ENCODE measurements at places on chromosomes 2 and 18.

- no peak for DNase-seq
These were observed 10.1 kb downstream of the DAPL1 start for GRCh38 chr2:158805255-158805654.

DNA sequence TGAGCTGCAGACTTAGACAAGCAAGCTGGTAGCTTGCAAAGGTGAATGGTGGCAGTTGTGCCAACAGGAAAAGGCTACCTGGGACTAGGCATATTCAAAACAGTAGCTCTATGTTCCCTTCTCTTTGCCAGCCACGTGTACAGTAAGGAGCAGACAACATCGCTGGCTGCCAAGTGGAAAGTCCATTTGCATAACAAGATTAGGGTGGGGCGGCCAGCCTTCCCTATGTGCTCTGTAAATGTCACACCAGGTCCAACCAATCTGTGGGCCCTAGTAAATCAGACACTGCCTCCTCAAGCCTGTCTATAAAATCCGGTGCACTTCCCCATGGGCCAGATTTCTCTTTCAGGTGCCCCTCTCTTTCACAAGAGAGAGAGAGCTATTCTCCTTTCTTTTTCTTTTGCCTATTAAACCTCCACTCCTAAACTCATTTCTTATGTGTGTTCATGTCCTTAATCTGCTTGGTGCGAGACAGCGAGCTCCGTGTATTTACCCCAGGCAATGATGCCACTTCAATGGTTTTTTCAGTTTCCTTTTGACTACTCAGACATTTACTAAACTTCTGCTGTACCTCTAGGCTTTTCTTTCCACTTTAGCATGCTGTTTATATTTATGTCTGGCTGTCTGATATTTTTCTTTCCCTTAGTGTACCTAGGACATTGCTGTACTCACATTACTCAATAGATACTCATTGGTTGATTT, 297.4 kb upstream of the GCFC2 start:
- DNase-seq = no peak

DNA sequence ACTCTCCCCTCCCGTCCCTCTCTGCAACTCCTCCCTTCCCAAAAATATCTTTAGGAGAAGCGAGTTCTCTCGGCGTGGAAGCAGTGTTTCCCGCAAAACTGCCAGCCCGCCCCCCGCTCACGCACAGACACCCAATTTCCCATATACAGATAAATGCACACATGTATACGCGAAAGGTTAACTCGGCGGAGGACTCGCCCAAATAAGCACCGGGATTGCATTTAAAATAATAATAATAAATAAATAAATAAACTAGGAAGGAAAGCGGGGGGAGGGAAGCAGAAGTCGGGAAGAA, 70.0 kb upstream of the PSMD14 start:
- DNase-seq = no peak

DNA sequence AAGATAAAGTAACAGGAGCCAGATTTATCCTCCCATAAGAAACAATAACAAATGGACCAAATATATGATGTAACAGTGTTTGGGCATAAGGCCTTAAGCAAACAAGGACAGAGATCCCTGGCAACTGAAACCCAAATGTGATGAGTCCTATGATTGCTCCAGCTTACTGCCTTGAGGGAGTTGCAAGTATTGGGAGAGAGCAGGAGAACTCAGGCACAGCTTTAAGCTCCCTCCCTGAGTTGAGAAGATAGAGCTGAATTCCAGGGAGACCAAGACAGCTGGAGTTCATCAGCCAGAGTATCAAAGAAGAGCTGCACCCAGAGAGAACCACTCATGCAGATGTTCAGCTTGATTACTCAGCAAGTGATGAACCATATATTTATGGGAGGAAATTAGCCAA, 814.5 kb upstream of the RAB6C start:
- no peak for DNase-seq

DNA sequence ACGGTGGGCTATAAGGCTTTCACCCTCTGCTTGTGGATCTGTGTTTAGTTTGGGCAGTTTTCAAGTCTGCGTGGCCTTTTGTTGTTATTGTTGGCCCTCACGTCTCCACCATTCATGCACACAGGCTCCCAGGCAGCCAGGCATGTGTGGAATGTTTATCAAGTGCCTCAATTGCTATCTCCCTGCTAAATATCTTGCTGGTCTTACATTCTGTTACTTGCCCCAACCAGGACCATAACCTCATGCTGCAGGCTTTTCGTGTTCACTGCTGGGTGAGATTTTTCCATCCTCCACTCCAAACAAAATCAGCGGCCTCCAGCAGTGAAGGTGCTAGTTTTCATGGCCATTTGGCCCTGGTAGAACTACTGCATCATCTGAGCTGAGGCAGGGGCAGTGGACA, 63.0 kb upstream of the DSC1 start:
- DNase-seq = peak; percentile 90

DNA sequence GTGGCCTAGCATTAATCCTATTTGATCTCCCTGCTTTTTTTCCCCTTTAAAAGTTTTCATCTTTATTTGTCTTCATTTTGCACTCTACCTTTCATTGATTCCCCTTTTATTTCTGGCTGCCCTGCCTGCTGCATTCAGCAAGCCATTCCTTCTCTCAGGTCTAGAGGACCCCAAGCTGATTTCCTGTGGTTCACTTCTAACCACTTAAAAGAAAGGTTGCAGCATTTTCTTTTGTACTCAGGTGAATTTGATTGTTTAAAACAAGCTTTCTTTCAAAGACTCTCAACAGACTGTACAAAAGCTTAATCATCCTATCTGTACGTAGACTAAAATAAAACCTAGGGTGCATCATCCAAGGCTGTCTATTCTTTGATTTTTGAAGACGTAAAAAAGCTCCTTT, 160.3 kb downstream of the CSRNP3 start:
- no peak for DNase-seq

DNA sequence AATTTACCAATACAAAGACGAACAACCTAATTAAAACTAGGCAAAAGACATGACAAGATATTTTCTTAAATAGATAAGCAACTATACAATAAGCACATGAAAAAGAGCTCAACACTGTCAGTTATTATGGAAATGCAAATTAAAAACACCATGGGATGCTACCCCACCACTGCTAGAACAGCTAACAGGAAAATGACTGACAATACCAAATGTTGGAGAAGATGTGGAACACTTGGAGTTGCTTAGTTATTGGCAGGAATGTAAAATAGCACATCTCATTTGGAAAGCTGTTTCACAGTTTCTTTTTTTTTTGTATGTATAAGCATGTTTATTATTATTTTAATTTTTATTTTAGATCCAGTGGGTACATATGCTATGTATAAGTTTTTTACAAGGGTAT, 84.4 kb downstream of the CYRIA start:
- DNase-seq = no peak

GRCh38 chr2:150438654-150439053, 48.8 kb downstream of the RND3 start:
- DNase-seq = no peak

GRCh38 chr2:237231593-237231992, 145.9 kb downstream of the COPS8 start:
- DNase-seq = no peak

DNA sequence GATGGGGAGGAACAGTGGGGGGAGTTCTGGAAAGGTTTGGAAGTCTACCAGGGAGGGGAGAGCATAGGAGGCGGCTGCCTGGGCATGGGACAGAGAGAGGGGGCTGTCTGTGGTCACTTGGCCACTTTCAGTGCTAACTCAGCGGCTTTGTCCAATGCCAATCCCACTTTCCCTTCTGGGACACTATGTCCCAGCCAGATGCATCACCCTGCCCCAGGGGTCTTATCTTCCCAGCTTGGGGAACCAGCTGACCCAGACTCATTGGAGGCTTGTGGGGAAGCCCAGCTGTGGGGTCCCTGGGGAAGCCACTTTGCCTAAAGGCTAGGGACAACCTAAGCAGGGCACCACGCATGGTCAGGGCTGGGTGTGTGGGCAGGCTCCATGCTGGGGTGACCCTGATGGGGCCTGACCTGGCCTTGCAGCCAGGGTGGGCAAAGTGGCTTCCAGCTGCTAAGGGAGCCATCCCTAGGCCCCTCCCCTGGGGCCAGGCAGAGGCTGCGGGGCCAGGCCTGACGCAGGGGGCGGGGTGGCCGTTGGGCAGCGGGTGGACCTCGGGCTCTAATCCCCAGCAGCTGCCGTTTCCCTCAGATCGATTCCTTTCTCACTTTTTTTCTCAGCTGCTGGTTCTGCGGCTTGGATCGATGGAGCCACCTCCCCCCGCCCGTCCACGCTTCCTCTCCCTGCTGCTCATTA, 1.6 kb upstream of the ASIC4 start:
- DNase-seq = no peak

- peak; percentile 77 for DNase-seq
These were observed 16.6 kb downstream of the NIF3L1 start for GRCh38 chr2:200905618-200906296.

GRCh38 chr2:116145031-116145430, 1669.5 kb upstream of the DDX18 start:
- DNase-seq = no peak

DNA sequence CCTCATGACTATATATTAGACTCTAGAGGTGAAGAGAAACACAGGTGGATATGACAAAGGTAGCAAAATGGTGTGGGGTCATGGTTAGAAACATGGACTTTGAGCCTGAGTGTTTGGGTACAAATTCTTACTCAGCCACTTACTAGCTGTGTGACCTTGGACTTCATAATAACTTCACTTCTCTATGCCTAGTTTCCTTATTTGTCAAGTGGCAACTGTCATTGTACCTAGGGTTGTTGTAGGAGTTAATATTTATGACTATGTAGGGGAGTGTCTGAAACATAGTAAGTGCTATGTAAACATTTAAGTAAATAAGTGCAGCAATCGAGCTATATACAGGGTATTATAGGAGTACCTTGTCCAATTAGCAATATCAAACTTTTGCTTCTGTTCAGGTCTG, 49.7 kb upstream of the RAPH1 start:
- no peak for DNase-seq

DNA sequence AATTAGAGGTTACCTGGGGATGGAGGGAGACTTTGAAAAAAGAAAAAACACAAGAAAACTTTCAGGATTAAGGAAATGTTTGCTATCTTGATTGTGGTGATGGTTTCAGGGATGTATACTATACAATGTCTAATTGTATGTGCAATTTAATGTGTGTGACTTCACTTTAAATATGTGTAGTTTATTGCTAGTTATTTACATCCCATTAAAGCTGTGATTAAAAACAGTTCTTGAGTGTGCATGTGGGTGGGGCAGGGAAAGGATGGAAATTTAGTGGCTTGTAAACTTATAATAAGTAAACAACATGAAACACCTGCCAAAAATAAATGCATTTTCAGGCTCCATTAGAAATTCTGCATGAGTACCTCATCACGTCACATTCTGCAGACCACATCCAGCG, 167.0 kb downstream of the MYO5B start:
- no peak for DNase-seq

- no peak for DNase-seq
These were observed 41.1 kb upstream of the SCYGR1 start for GRCh38 chr2:227428731-227429285.

DNA sequence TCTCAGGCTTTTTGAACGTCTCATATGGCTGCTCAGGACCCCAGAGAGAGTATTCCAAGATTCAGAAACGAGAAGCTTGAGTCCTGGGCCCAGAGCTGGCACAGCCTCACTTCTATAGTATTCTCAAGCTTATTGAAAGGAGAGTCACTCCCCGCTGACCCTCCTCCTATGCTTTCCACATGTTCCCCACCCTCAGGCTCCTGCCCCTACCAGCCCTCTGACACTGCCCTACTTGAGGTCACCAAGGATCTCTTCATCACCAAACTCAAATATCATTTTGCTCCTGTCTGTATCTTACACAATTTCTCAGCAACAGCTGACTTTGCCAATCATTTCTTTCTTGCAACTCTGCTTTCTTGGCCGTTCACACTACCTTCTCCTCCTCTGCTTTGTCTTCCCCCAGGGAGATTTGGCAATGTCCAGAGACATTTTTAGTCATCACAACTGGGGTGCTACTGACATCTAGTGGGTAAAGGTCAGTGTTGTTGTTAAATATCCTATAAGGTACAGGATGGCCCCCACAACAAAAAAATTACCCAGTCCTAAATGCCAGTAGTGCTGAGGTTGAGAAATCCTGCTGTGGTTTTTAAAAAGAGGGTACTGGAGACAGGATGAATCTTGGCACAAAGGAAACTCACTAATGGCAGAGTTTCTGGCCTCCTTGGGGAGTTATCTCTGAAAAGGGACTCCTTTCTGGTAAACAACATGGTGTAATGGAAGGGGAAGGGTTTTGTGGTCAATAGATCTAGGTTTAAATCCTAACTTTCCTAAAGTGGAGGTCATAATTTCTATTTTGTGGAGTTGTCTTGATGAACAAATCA, 26.9 kb upstream of the INSIG2 start:
- DNase-seq = peak; percentile 33

- peak; percentile 34 for DNase-seq
These were observed 66.5 kb downstream of the DTNB start for GRCh38 chr2:25606892-25607291.

DNA sequence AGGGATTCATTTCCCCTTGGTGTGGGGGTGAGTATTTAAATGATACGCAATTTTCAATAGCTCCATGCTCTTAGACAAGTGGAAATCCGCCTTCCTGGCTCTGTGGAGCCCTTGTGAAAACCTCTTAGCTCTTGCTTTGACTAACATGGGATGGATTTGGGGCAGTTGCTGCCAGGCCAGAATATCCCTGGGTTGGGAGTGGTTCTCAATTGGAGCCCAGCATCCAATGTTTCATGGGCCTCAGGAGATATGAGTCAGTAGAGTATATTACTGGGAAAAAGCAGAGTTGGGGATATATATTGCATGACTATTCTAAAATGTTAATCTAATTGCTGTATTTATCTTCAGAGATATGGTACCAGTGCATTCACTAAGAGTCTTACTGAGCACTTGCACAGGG, 104.4 kb upstream of the IL1R2 start:
- DNase-seq = no peak
